ENCODE measurements at places on chromosomes 3 and 15. TPM values are rescaled to one million over a fixed set of nuclear protein-coding genes. Genes with fewer than 3 reads are reported as not detected.
A peak's percentile ranks its signal among the peaks of the same experiment; 100 is the strongest.

DNA sequence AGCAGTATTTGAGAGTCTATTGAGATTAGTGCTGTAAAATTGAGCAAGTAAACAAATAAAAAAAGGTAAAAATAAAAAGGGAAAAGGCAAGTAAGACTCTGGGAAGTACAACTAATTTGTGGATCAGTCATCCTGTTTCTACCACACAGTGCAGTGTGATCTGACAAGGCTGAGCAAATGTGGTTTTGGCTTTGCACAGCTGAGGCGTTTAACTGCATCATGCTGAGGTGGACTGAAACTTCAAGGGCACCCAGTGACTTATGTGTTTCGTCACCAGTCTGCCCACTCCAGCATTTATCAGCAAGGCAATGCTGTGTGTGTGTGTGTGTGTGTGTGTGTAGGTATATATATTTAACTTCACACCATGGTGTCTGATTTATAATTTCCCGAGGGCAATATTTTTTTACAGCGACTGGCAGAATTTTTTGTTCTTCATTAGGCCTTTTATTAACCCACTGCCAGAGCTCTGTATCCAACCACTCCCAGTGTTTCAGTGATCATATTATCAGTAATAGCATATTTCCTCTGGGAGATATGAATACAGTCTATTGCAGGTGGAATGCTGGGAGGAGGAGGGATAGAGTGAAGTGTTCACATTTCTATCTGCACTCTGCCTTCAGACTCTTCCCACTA lies 131.5 kb upstream of the SATB1 start:
- H3K4me3 ChIP-seq = no peak overlapping the region
- H3K36me3 ChIP-seq = no peaks in the 10 kb centered on the region
- H3K27me3 ChIP-seq = no peaks in the 10 kb centered on the region
- DNase-seq = no peak
- no peaks in the 10 kb centered on the region for H3K4me1 ChIP-seq

- no peaks in the 10 kb centered on the region for H3K4me1 ChIP-seq
- no peaks in the 10 kb centered on the region for H3K36me3 ChIP-seq
- no peak overlapping the region for H3K27ac ChIP-seq
- H3K27me3 ChIP-seq = no peaks in the 10 kb centered on the region
Measured at GRCh38 chr3:115999613-116000012, 376.3 kb downstream of the GAP43 start.

Gene UACA
- 19.5 TPM for total RNA-seq

Gene RYR3
- 0.31 TPM for total RNA-seq

GRCh38 chr3:97515076-97515475 lies 249.5 kb upstream of the ARL6 start:
- no peaks in the 10 kb centered on the region for H3K27me3 ChIP-seq
- no peak for DNase-seq
- no peak overlapping the region for H3K27ac ChIP-seq
- H3K36me3 ChIP-seq = no peaks in the 10 kb centered on the region
- no peaks in the 10 kb centered on the region for H3K4me1 ChIP-seq

GRCh38 chr3:52172262-52172757 lies 18.1 kb upstream of the POC1A start:
- no peaks in the 10 kb centered on the region for H3K27me3 ChIP-seq
- H3K27ac ChIP-seq = no peak overlapping the region
- no peak overlapping the region for H3K4me3 ChIP-seq

GRCh38 chr3:151550025-151550618 lies 89.3 kb upstream of the IGSF10 start:
- no peak overlapping the region for H3K4me3 ChIP-seq
- no peaks in the 10 kb centered on the region for H3K4me1 ChIP-seq
- no peaks in the 10 kb centered on the region for H3K27me3 ChIP-seq
- H3K27ac ChIP-seq = no peak overlapping the region

Gene DUOX2
- total RNA-seq = 0.93 TPM

Gene UBA7
- 36.4 TPM for total RNA-seq

GRCh38 chr15:70722266-70723121 lies 40.9 kb downstream of the UACA start:
- peaks cover 2% of the 10 kb centered on the region for H3K4me1 ChIP-seq
- H3K4me3 ChIP-seq = no peak overlapping the region
- no peak overlapping the region for H3K27ac ChIP-seq
- H3K27me3 ChIP-seq = no peaks in the 10 kb centered on the region
- no peaks in the 10 kb centered on the region for H3K36me3 ChIP-seq
- DNase-seq = no peak

- no peak overlapping the region for H3K4me3 ChIP-seq
- H3K4me1 ChIP-seq = no peaks in the 10 kb centered on the region
- no peaks in the 10 kb centered on the region for H3K36me3 ChIP-seq
Measured at GRCh38 chr3:65098400-65098799, 410.6 kb upstream of the ADAMTS9 start.

Gene DNAH12
- total RNA-seq = 0.20 TPM

DNA sequence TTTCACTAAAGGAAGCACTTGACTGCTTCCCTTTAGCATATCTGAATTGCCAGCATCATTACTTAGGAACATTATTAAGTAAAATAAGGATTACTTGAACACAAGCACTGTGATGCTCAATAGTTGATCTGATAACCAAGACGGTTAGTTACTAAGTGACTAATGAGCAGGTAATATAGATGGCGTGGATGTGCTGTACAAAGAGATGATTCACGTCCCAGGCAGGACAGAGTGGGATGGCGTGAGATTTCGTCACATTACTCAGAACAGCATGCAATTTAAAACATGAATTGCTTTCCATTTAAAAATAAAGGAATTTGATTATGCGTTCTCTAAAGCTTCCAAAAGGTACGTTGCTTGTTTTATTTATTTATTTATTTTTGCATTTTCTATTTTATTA lies 240.0 kb upstream of the ARHGEF26 start:
- H3K27me3 ChIP-seq = no peaks in the 10 kb centered on the region
- H3K27ac ChIP-seq = no peak overlapping the region

Gene LRRC34
- total RNA-seq = 0.54 TPM

Gene SLC12A8
- 20.5 TPM for total RNA-seq

Gene SNX33
- 13.0 TPM for total RNA-seq

- no peaks in the 10 kb centered on the region for H3K27me3 ChIP-seq
- H3K4me1 ChIP-seq = no peaks in the 10 kb centered on the region
- no peak overlapping the region for H3K4me3 ChIP-seq
- H3K27ac ChIP-seq = no peak overlapping the region
Measured at GRCh38 chr3:127035677-127036076, 52.8 kb downstream of the PLXNA1 start.

GRCh38 chr3:168034152-168034928 lies 61.4 kb downstream of the GOLIM4 start:
- H3K4me3 ChIP-seq = no peak overlapping the region
- no peaks in the 10 kb centered on the region for H3K4me1 ChIP-seq

- H3K36me3 ChIP-seq = no peaks in the 10 kb centered on the region
- no peaks in the 10 kb centered on the region for H3K4me1 ChIP-seq
- no peak for DNase-seq
- no peak overlapping the region for H3K27ac ChIP-seq
Measured at GRCh38 chr3:46990573-46991374, 11.3 kb downstream of the NBEAL2 start.

GRCh38 chr3:24012589-24013269 lies 67.6 kb downstream of the NR1D2 start:
- no peak for DNase-seq
- no peak overlapping the region for H3K4me3 ChIP-seq
- no peaks in the 10 kb centered on the region for H3K27me3 ChIP-seq
- H3K27ac ChIP-seq = no peak overlapping the region
- H3K36me3 ChIP-seq = no peaks in the 10 kb centered on the region

Gene CACNA1D
- total RNA-seq = 9.2 TPM

- no peaks in the 10 kb centered on the region for H3K4me1 ChIP-seq
- DNase-seq = no peak
- H3K27ac ChIP-seq = no peak overlapping the region
- no peaks in the 10 kb centered on the region for H3K27me3 ChIP-seq
- no peaks in the 10 kb centered on the region for H3K36me3 ChIP-seq
- no peak overlapping the region for H3K4me3 ChIP-seq
Measured at GRCh38 chr15:26178640-26179220, 315.6 kb upstream of the ATP10A start.

DNA sequence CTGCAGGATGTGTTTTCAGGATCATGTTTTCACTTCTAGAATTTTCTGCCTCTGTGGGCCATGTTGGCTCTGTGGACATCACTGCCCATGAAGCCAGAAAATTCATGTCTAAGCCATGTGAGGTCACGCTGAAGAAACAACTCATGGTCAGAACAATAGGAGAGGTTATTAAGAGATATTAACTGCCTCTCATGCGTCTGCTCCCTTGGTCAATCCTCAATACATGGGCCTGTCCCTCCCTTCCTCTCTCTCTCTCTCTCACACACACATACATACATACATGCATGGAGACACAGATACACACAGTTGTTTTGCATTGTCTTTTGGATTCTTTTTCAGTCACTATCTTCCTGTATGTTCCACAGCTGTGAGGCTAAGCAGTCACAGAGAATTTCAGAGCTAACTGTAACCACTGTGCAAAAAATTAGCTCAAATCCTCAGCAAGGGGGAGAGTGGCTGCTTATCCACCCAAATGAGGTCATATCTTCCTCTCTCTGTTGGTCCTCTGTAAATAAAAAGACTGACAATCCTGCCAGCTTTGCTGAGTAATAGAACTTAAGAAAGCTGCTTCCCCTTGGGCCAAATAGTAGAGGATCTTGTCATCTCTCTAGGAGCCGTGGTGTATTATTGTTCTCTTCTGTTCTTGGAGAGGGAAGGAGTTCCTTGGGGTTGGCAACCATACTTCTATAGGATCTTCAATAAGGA lies 45.6 kb downstream of the LRTM1 start:
- H3K4me3 ChIP-seq = no peak overlapping the region
- H3K4me1 ChIP-seq = no peaks in the 10 kb centered on the region
- DNase-seq = no peak
- no peaks in the 10 kb centered on the region for H3K27me3 ChIP-seq

GRCh38 chr15:94638183-94638582 lies 406.8 kb downstream of the MCTP2 start:
- H3K36me3 ChIP-seq = no peaks in the 10 kb centered on the region
- no peak overlapping the region for H3K27ac ChIP-seq
- DNase-seq = no peak

DNA sequence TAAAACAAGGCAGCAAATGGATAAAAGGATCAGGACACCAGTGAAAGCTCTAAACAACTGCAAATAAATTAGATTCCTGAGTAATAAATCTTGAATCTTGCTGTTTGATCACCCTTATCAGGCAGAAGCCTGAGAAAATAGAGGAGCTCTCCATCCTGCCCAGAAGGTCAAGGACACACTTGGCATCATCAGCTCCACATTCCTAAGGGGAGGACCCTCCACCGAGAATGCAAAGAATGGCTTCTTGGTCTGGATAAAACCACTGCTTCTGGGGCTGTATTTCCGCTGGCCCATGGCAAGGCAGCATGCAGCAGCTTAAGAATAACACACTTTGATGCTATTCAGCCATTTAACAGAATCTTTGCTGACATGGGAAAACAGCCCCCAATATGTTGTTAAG lies 108.9 kb upstream of the TSC22D2 start:
- H3K27me3 ChIP-seq = no peaks in the 10 kb centered on the region
- H3K36me3 ChIP-seq = no peaks in the 10 kb centered on the region

GRCh38 chr3:170622369-170623159 lies 36.7 kb upstream of the SLC7A14 start:
- H3K4me1 ChIP-seq = no peaks in the 10 kb centered on the region
- no peaks in the 10 kb centered on the region for H3K36me3 ChIP-seq
- H3K27ac ChIP-seq = no peak overlapping the region
- H3K4me3 ChIP-seq = no peak overlapping the region

Gene VPS13C
- total RNA-seq = 31.1 TPM

- no peaks in the 10 kb centered on the region for H3K36me3 ChIP-seq
- H3K27ac ChIP-seq = no peak overlapping the region
- no peaks in the 10 kb centered on the region for H3K27me3 ChIP-seq
- no peaks in the 10 kb centered on the region for H3K4me1 ChIP-seq
- H3K4me3 ChIP-seq = no peak overlapping the region
Measured at GRCh38 chr3:146404436-146404835, 64.9 kb downstream of the PLSCR2 start.

Gene MST1R
- 0.43 TPM for total RNA-seq

DNA sequence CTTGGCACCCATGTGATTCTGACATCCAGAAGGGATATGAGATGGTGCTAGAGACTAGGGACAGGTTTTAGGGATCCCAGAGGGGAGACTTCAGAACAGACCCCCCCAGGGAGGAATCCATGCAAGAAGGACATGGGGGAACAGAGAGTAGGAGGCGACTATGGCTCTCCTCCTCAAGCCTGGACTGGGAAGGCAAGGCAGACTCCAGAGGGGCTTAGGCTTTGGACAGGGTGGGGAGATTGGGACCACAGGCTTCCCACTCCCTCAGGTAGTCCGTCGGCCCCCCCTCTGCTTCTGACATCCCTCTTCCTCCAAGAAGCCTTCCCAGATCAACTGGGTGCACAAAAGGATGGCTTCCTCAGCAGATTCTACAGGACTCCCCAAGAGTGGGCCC lies 3.0 kb upstream of the VIPR1 start:
- DNase-seq = no peak
- no peaks in the 10 kb centered on the region for H3K36me3 ChIP-seq
- no peak overlapping the region for H3K27ac ChIP-seq
- H3K4me3 ChIP-seq = no peak overlapping the region
- H3K4me1 ChIP-seq = no peaks in the 10 kb centered on the region
- H3K27me3 ChIP-seq = no peaks in the 10 kb centered on the region

GRCh38 chr3:27544372-27544865 lies 60.2 kb upstream of the SLC4A7 start:
- no peaks in the 10 kb centered on the region for H3K27me3 ChIP-seq
- no peak overlapping the region for H3K4me3 ChIP-seq
- H3K4me1 ChIP-seq = no peaks in the 10 kb centered on the region
- no peak overlapping the region for H3K27ac ChIP-seq
- DNase-seq = no peak

DNA sequence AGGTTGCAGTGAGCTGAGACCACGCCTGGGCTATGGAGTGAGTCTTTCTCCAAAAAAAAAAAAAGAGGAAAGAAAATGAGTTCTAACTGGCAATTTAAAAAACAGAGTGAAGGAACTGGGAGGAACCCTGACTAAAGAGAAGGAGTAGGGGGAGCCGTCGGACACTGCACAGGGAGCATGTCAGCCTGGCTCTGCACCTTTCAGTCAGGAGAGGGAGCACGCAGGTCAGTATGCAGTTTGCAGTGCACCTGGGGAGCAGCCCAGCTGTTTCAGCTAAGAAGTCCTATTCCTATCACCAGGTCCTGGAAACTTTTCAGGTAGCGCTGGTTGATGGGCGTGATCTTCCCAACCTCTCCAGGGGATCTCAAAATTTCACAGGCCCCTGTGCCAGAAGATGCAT lies 14.9 kb upstream of the ZXDC start:
- H3K27ac ChIP-seq = no peak overlapping the region
- no peak overlapping the region for H3K4me3 ChIP-seq
- peak; percentile 16 for DNase-seq
- no peaks in the 10 kb centered on the region for H3K4me1 ChIP-seq
- H3K36me3 ChIP-seq = no peaks in the 10 kb centered on the region

Gene AADAC
- total RNA-seq = 210 TPM

- no peaks in the 10 kb centered on the region for H3K36me3 ChIP-seq
- H3K4me3 ChIP-seq = peak overlapping the region; percentile 96
- H3K27me3 ChIP-seq = no peaks in the 10 kb centered on the region
- H3K4me1 ChIP-seq = peaks cover 32% of the 10 kb centered on the region
- peak; percentile 93 for DNase-seq
Measured at GRCh38 chr15:59689626-59690236, 611 bp upstream of the BNIP2 start.

Gene FOXL2
- not detected for total RNA-seq

Measured in right lobe of liver (tissue), 6 donors.